ENCODE measurements at places on chromosomes 13 and 19.

- peak; percentile 37 for DNase-seq
These were observed 51.2 kb downstream of the NLRP12 start for GRCh38 chr19:53772943-53773342.

DNA sequence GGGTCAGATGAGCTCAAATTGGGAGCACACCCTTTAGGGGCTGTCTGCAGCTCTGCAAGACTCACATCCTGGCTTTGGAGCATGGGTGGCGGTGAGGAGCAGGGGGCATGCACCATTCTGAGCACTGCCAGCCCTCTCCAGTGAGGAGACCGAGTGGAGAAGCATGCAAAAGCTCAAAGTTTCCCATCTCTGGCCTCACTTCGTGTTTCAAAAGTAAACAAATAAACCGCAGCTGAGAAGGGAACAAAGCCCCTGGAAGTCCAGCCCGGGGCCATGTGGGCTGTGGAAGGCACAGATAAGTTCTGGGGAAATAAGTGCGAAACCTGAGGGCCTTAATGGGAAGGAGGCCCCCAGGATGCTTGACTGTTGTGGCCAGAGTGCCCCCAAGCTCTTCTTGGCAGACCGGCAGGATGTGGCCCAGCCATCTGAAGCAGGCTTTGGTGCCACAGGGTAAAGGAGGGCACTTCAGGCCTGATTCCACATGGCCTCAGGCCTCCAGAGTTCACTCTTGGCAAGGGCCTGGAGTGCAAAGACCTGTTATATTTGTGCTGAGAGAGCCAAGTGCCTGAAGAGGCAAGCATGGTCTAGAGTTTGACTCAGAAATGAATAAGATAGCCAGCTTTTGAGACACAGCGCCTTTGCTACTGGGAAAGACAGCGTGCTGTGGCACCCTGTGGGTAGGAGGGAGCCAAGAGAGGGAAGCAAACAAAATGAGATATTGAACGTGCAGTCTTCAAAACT, 1.2 kb downstream of the MEDAG start:
- DNase-seq, result no peak

DNA sequence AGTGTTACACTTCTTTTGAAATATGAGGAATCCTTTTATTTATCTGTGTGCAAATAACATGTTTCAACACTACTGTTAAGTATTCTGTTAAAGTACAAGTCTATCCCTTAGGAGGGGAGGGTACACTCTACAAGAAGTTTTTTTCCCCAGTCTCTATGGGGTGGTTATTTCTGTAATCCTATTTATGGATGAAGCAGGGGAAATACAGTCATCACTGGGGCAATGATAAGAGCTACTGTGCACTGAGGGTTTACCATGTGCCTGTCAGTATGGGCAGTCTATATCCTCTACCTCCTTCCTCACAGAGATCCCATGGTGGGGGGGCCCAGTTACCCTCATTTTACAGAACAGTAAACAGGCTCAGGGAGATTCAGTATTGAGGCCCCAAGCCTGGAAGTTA, 16.6 kb upstream of the TRIM13 start:
- DNase-seq, result no peak

DNA sequence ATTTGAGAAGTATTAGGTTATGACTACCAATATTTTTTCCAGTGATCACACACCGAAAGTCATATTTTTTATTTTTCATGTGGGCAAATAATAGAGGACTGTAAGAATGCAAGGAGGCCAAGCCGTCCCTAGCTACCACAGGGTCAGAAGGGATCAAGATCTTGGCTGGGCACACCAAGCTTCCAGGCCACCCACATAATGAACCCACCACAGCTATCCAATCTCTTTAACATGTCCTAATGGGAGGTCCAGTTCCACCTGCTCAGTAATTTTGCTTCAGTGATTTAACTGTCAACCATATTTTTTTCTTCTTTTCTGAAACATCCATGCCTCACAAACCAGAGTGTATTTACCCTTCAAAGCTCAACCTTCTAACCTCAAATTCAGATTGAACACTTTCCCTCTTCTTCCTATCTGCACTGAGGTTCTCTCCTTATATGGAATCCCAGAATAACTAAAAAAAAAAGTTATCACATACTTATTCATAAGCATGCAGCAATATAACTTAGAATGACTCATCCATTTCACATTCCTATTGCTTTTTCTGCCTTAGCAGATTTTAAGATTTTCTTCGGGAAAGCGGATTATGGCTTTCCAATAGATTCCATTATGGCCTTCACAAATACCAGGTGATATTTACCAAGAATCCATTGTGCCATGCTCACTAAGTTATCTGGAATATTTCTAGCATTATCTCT, 12.2 kb downstream of the ARGLU1 start:
- DNase-seq, result no peak

DNA sequence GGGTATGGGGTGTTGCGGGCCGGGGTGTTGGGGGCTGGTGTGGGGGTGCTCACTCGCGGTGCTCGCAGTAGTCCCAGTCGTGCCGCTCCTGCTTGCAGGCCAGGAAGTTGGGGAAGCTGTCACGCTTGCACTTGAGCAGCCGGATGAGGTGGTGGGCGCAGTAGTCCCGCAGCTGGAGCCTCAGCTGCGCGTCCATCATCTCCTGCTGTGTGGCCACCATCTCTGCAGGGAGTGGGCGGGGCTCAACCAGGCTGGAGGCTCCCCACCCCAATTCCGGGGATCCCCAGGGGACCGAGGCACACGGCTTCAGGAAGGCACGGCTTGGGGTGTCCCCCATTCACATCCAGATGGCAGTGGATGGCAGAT, 5.2 kb downstream of the NDUFB7 start:
- DNase-seq, result no peak

GRCh38 chr13:92806215-92806614, 420.4 kb upstream of the GPC6 start:
- no peak for DNase-seq

DNA sequence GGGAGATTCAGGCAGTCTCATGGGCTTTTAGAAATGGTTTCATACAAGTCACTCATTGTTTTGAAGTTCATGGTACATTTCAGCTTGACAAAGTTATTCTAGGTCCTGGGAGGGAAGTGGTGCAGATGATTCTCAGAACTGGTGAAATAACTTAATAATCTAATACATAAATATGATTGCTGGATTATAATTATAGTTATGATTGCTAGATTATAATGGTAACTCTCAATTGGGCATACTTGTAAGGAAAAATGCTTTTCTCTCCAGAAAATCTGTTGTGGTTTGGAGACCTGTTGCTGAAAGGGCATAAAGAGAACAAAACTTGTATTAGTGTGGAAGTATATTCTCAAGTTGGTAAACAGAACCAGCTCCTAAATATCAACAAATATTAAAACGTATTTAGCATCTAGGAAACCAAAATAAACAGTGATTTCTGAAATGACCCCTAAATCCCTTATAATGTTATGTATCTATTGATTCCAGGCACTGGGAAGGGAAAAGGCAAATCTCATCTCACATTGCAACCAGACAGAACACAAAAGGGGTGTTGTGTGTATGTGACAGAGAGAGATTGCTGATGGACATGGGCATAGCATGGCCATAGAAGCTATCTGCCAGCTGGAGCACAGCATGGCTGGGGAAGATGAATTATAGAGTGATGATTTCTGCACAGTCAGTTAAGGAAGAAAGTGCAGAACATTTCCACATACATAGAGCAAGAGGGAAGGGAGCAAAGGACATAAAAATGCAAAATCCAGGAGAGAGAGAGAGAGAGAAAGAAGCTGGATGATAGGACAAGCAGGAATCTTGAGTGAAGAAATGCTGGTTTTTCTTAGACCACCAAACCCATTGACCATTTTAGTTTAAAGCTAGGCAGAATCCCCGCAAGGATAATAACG, 87.1 kb upstream of the FRY start:
- no peak for DNase-seq

- peak; percentile 45 for DNase-seq
These were observed 7.5 kb upstream of the TSHZ3 start for GRCh38 chr19:31356587-31357314.

GRCh38 chr13:28012383-28012782, 23.9 kb upstream of the URAD start:
- no peak for DNase-seq

DNA sequence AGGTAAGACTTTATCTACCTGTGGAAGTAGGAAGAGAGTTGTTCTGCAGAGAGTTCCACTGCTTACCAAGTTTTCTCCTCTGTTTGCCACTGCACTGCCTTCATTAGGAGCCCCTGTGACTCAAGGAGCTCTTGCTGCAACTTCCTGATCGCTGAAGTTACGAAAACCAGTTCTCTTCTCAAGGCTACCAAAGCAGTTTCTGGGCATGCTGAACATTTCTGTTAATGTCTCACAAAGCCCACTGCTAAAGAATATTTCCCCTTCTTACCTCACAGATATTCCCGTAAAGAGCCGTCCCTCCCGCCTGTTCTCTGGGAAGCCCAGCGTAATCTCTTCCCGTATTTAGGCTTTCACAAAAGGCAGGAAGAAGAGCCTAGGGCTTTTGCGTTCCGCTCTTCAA, 82.6 kb upstream of the OXGR1 start:
- DNase-seq, result no peak

DNA sequence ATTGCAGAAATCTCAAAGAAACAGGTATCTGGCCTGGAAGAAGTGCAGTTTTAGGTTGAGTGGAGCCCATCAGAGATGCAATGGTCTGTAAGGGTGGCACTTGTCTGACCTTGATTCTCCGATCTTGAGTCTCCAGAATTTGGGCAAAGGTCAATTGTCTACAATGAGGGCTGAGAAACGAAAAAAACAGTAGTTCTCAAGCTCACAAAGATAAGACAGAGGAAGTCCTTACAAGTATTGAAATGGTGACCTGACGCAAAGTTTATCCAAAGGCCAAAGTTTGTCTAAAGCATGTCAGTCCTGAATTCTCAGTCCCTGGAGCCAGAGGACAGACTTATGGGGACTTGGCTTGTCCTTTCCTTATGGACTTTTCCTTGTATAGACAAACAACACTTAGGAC, 40.3 kb downstream of the CYSLTR2 start:
- no peak for DNase-seq

- DNase-seq, result no peak
These were observed 4.0 kb downstream of the IRGC start for GRCh38 chr19:43719918-43720317.

GRCh38 chr13:24661713-24662112, 18.5 kb upstream of the ATP12A start:
- no peak for DNase-seq

DNA sequence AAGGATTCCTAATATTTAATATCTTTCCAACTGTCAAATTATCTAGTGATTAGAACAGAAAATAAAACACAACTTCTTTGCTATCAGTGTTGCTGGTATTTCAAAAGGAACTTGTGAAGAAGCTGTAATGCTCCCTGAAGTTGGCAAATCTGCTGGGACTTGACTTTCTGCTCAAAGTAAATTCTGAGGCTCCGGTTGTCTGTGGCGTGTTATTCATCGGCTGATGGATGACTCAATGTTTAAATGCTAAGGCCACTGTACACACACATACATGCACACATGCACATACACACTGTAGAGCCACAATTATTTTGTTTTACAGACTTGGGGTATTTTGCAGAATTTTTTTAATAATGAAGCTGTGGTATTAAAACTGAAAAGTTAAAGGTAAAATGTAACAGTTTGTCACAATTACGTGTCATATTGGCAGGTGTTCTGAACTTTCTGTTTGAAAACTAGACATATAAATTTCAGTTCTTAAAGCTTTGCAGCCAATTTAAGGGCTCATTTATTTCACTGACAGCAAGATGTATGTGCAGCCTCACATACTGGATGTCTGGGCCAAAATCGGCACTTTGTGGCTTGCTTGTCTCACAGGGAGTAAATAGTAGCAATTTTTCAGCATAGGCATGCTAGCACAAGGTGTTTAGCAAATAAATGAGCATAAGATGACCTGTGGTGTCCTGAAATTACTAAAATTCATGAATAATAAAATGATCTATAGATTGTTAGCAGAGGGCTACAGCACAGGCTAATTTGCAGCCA, 1691.7 kb upstream of the PCDH20 start:
- DNase-seq, result no peak

DNA sequence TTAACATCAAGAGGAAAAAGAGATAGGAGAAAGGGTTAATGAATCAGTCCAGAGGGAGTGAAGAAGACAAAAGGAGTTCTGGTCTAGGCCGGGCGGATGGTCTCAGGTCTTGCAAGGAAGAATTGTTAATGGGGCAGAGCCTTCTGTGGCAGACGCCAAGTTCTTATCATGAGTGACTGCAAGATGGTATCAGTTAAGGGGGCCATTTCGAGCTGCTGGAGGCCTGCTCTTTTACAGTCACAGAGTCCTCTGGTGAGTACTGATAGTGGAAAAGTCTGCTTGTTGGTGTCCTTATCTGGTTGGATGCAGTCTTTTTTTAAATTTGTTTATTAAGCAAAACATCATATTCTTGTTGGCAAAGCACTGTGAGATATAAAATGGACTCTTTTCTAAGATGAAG, 590.9 kb upstream of the SGCG start:
- no peak for DNase-seq

DNA sequence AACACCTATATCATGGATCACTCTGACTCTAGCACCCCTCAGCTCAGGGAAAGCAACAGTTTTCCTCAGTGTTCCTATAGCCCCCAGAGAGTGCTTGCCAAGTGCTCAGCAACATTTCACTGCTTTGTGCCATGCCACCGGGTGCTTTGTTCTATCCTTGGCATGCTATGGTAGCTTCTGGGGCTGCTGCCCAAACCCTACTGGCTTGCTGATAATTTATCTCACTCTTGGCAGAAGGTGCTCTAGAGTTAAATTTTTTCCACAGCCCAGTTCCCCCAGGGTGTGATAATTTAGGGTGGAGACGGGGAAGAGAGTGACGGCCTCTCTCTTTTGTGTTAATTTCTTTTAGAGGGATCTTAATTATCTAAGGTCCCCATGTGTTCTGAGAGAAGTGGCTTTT, 12.6 kb upstream of the CSNK1A1L start:
- no peak for DNase-seq

GRCh38 chr13:113629866-113630265, 28.1 kb downstream of the ATP4B start:
- no peak for DNase-seq
